ENCODE measurements at places on chromosomes 1 and 21. TPM values are rescaled to one million over a fixed set of nuclear protein-coding genes. Genes with fewer than 3 reads are reported as not detected.

DNA sequence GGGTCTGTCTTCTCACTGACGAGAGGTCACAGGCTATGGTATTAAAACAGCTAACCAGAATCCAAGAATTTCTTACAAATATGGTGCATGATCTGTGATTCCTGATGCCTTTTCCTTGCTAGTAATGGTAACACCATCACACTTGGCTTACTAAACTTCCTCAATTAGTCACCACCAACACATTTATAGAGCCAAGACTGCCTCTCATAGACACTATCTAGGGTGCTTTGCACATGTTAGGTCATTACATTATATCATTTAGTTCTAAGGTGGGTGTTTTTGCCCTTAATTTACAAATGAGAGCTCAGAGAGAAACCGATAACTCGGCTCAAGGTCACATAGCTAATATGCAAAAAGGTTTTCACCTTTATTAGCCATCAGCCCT, 8.7 kb downstream of the KIF21B start:
- H3K4me3 ChIP-seq = peak overlapping the region; percentile 2
- no peak for DNase-seq
- H3K4me1 ChIP-seq = peaks cover 81% of the 10 kb centered on the region
- H3K27ac ChIP-seq = peak overlapping the region; percentile 42
- H3K36me3 ChIP-seq = peaks cover 6% of the 10 kb centered on the region

- no peaks in the 10 kb centered on the region for H3K36me3 ChIP-seq
- H3K4me3 ChIP-seq = no peak overlapping the region
- no peak for DNase-seq
- peaks cover 60% of the 10 kb centered on the region for H3K27me3 ChIP-seq
- H3K4me1 ChIP-seq = peaks cover 30% of the 10 kb centered on the region
Measured at GRCh38 chr1:156655151-156655903, 13.4 kb downstream of the BCAN start.

DNA sequence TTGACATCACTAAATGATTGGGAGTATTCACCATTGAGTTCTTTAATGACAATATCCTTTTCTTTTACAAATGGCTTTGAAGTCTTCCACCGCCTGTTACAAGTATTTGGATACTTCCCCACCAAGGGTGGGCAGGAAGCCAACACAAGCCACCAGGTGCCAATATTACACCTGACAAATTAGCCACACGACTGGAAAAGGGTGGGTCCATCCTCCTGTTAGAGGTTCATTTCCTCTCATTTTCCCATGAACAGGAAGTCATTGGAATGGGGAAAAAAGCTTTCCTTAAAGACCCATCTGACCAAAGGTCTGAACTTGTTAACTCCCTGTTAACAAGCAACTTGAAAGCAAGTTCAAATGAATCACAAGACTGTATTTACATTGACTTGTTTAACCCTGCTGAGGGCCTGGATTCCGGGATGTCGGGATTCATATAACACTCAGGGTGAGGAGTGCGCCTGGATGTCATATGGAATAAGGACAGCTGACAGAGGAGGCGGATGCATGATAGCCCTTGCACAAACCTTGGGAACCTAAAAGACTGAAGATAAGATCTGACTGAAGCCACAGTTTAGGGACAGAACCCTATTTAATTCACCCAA, 40.5 kb upstream of the PROX1 start:
- H3K27ac ChIP-seq = no peak overlapping the region
- no peaks in the 10 kb centered on the region for H3K36me3 ChIP-seq
- H3K4me3 ChIP-seq = no peak overlapping the region
- peaks cover 3% of the 10 kb centered on the region for H3K27me3 ChIP-seq

DNA sequence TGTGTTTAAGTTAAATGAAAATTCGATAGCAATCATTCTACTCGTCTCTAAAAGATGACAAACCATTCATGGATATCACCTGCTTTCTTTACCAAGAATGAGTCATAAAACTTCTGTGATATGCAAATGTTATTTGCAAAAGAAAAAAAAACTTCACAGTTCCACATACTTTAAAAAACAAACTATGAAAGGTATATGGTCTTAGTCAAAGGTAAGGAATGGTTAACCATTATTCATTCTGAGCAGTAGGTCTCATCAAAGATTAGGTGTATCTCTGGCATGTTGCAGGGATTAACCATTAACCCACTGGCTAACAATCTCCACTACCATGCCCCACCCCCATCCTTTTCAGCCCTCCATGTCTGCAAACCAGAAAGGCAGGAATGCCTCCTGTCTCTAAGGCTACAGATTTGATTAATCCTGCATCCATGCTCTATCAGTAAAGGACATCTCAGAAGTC, 44.4 kb downstream of the PTPN14 start:
- peaks cover 8% of the 10 kb centered on the region for H3K4me1 ChIP-seq
- no peak overlapping the region for H3K27ac ChIP-seq
- no peak for DNase-seq
- no peaks in the 10 kb centered on the region for H3K36me3 ChIP-seq
- peaks cover 8% of the 10 kb centered on the region for H3K27me3 ChIP-seq

- peaks cover 4% of the 10 kb centered on the region for H3K27me3 ChIP-seq
- no peak for DNase-seq
- no peak overlapping the region for H3K4me3 ChIP-seq
Measured at GRCh38 chr1:87451229-87451920, 122.7 kb downstream of the LMO4 start.

Gene CRNN
- total RNA-seq = not detected

Gene DLGAP3
- total RNA-seq = 0.54 TPM

Measured in activated CD4-positive, alpha-beta T cell treated with anti-CD3 and anti-CD28 coated beads, Interleukin-2, amount 10 ng/mL, durations not matched to agents 24 days and 14 days (primary cell).